Fibroblast of the conjunctiva (primary cell): ENCODE measurements at places on chromosomes 13 and 19.

DNA sequence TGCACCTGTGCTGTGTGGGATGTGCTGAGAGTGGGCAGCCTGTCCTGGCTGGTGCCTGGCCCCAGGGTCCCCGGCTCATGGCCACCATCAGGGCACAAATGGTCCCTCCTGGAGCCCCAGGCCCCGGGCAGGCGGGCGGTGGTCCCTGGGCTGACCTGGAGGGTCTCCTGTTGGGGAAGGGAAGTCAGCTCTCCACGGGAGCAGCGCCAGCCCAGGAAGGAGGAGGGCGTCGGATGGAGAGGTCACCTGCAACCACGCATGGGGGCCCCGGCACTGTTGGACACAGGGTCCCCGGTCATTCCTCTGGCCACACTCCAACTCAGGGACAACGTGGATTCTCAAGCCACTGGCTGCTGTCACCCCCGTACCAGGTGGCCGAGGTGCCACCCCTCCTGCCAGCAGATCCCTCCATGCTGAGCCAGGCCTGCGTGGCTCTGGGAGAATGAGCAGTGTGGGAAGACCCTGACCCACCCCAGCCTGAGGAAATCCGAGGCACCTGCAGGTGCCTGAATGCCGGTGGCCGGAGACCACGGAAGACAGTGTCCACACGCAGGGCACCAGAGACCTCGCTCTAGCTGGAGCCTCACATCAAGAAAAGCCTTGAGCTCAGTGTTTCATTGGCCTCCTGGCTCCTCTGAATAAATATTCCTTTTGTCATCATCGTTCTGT, 13.5 kb downstream of the LMNB2 start:
- DNase-seq, result no peak

DNA sequence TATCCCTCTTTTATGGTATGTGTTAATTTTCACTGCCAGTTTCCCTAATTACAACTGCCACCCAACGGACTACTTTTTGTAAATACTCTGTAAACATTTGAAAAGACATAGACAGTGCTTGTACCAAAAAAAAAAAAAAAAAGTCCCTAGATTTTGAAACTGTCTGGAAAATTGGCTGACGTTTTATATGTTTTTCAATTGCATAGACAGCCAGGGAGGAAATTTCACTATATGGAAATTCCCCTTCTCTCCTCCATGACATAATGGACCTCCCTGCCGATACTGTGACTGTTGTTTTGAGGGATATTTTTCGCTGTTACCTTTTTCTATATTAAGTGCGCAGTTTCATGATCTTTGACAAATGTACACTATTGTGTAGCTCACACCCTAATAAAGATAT, 43.4 kb downstream of the C13orf42 start:
- DNase-seq, result no peak

DNA sequence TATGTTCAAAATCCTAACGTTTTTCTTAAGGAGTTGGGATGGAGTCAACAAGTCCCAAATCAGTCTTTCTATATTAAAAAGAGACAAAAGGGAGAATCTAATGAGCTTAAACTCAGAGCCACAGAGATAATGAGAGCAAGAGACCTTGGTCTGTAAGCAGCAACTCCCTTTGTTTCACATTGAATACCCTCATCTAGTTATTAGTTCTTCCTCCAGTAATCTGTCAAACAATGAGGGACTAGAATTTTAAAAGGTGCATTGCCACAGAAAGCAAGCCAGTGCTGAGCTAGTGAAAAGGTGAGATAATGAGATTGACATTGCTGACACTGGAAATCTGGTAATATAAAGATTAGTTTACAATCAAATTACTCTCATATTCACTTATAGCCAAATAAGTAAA, 718.6 kb downstream of the DACH1 start:
- DNase-seq, result no peak

DNA sequence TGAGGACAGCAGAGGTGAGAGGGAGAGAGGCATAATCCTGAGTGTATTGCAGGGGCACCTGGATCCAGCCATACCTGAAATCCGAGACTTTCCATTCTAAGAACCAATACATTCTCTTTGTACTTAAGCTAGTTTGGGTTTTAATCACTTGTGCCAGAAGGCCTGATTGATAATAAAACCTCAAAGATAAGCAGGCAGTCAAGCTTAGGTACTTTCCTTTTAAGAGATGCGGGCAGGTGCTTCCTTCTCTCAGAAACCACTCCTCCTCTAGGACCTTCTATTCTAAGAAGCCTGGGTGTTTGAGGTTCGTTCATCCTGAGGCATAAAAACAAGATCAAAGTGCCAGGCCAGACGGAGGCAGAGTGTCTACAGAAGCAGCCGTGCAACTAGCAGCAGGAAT, 22.2 kb downstream of the FAM187B start:
- no peak for DNase-seq

GRCh38 chr13:74669149-74669548, 534.9 kb upstream of the KLF12 start:
- DNase-seq, result no peak

DNA sequence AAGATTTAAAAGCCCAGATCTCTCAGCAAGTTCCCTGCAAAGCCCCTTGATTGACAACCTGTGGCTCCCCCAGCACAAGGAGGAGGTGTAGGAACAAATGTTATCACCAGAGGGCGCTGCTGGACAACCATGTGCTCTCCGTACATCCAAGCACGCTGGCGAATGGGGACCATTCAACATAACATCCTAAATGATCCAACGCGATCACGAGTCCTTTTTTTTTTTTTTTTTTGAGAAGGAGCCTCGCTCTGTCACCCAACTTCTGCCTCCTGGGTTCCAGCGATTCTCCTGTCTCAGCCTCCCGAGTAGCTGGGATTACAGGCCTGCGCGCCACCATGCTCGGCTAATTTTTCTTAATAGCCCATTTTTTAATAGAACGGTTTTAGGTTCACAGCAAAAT, 52.0 kb downstream of the NWD1 start:
- peak; percentile 83 for DNase-seq

DNA sequence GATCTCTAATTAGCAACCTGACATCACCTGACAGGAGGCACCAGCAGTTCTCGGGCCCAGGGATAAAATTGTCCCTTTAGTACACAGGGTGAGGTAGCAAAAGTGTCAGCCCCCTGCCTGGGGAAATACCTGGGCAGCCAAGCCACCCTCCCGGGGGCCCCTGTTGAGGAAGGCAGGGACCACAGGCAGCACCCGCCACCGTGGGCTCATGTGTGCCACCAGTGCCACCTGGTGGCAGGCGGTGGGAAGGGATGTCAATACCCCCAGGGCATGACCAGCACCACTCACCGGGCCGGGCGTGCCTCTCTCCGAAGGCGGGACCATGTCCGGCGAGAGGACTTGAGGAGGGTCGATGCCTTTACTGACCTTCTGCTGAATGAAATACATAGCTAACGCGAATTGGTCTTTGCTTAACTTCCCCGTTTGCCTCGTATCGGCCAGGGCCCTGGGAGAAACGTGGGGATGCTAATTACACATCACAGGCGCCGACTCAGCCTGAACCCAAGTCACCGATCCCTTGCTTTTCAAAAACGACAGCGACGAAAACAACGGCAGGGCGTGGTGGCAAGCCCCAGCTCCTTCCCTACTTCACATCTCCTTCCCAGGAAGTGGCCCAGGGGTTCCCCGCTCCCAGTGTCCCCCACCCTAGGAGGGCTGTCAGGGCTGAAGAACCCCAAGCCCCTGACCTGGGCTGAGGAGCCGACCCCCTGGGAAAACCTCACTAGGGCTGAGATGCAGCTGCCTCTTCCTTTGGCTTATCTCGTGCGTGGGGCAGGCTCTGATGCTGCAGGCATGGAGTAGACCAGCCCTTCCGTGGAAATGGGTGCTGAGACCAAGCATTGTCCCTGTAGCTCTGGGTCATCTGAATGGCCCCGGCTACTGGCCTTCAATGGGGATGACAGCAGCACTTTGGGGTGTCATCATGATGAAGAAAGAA, 53.8 kb downstream of the EPS15L1 start:
- DNase-seq, result no peak

DNA sequence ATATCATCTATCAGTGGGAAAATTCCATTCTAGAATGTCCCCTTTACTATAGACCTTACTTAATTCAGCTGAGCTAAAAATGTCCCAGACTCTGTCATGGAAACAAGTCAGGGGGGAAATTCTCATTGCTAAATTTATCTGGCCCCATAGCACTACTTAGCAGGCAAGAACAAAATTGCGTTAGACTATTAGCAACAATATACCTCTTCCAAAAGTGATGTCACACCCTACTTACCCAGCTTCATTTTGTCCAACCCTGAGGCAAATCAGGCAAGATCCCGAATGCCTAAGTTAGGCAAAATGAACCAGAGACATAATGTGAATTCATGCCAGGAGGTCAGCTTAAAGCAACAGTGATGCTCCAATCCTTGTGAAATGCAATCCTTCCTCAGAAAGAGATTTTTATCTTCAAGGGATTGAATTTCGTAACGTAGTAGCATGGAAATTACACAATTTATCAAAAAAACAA, 93.7 kb downstream of the FRY start:
- peak; percentile 61 for DNase-seq

- no peak for DNase-seq
Measured at GRCh38 chr19:45772130-45772840, 3.2 kb upstream of the SIX5 start.

- DNase-seq, result no peak
Measured at GRCh38 chr13:111572956-111573761, 252.7 kb downstream of the TEX29 start.

- DNase-seq, result no peak
Measured at GRCh38 chr13:31649766-31650165, 89.6 kb upstream of the RXFP2 start.

DNA sequence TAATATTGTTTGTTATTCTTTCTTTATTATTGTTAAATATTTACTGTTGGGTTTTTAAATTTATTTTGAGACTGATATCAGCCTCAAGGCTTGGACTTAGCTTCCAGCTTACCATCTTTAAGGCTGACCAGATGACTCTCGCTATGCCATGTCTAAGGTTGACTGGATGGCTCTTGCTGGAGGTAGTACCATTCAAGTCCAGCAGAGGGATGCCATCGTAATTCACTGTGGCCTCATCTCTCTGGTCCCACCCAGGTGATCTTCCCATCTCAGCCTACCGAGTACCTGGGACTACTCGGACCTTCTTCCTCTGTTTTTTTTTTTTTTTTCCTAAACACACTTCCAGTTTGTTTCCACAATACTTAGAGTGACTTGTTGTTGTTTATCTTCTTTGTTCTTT, 41.7 kb upstream of the ZNF91 start:
- DNase-seq, result no peak

DNA sequence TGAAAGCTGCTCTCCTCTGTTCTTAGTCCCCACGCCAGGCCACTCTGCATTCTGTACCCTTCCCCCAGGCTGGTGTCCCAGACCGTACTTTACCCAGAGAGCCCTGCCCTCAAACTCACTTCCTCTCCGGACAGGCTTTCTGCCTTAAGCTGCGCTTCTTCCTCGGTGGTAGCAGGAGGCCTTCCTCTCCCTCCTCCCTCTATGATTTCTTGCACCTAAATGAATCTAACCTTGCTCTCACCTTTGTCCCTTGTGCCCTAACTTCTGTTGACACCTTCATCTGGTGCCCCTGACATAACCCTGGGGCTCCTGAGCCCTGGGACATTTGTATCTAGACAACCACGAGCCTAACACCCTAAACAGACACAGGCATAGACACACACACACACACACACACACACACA, 29.6 kb upstream of the CEACAM21 start:
- no peak for DNase-seq

- no peak for DNase-seq
Measured at GRCh38 chr13:87942205-87942604, 271.0 kb downstream of the SLITRK5 start.

DNA sequence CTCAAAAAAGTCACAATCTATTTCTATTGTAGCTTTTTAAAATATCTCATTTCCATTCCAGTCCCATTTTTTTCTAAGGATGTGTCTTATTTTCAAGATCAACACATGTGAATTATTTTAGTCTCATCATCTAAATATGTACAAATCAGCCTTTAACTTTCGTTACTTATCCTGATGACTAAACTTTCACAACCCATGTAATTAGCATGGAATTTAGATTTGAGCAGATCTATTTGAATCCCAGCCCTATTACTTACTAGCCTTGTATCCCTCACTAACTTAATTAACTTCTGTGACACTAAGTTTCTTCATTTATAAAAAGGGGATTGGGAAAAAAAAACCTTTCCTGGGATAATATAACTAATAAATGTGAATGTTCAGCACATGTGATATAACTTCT, 81.1 kb downstream of the UFM1 start:
- no peak for DNase-seq

GRCh38 chr13:99757756-99758459, 213.7 kb downstream of the ZIC5 start:
- no peak for DNase-seq

GRCh38 chr13:106550570-106551135, 15.2 kb upstream of the EFNB2 start:
- no peak for DNase-seq

DNA sequence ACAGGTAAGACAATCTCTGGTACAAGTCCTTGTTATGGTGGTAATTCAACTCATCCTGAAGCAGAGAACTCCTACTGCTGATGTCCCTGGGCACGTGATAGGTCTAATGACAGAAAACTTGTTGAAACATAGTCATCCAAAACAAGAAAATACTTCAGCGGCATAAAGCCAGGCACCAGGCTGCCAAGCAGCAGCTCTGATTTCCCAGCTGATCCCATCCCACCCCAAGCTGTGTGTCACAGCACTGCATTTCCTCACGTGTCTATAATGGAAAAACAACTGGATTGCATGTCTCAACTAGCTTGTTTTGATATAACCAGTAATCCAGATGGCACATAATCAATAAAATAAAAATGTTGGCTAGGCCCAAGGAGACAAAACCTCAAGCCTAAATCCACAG, 64.8 kb downstream of the MIPEP start:
- DNase-seq, result no peak

DNA sequence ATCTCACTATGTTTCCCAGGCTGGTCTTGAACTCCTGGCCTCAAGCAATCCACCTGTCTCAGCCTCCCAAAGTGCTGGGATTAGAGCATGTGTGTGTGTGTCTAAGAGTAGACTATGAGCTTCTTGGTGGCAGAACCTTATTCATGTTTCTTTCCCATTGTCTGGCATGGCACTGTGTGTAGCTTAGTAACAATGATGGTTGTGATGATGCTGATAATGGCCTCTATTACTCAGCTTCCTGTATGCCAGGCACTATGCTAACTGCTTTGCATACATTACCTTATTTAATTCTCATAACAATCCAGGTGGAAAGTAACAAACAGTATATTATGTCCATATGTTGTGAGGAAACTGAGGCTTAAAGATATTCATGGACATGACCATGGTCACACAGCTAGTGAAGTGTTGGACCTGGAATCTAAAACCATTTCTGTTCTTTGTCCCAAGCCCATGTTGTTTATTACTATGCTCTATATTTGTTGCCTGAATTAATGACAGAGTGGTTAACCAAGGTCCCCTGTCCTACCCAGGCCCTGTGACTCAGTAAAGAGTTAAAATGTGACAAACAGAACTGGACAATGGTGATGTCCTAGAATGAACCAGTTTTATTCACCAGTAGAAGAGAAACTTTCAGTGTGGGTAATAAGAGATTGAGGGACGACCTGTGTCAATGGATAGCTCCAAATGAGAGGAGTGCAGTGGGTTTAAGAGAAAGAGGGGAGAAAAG, 109.6 kb downstream of the KLF5 start:
- no peak for DNase-seq

- no peak for DNase-seq
Measured at GRCh38 chr19:38391911-38392464, 3.5 kb downstream of the SPRED3 start.

GRCh38 chr19:18307271-18307681, 15.6 kb downstream of the LSM4 start:
- no peak for DNase-seq

GRCh38 chr19:43699506-43700394, 16.1 kb upstream of the IRGC start:
- no peak for DNase-seq
